ENCODE measurements at places on chromosomes 4 and X. TPM values are rescaled to one million over a fixed set of nuclear protein-coding genes. Genes with fewer than 3 reads are reported as not detected.

The PDGFRA gene
- total RNA-seq, result 1.2 TPM

The WDR17 gene
- total RNA-seq, result under 0.01 TPM

The AADAT gene
- 1.6 TPM for total RNA-seq

The CXorf65 gene
- total RNA-seq, result not detected

The GPR78 gene
- not detected for total RNA-seq

The PDLIM3 gene
- total RNA-seq, result 42.5 TPM

The AGTR2 gene
- total RNA-seq, result not detected

The SERPINA7 gene
- total RNA-seq, result not detected

The SLC16A2 gene
- 2.0 TPM for total RNA-seq

The SCML2 gene
- total RNA-seq, result 1.4 TPM

The SPANXA1 gene
- not detected for total RNA-seq

The FAM50A gene
- 44.1 TPM for total RNA-seq

The MTNR1A gene
- total RNA-seq, result not detected

The FMR1 gene
- total RNA-seq, result 19.9 TPM

The TCEAL2 gene
- total RNA-seq, result not detected

The DGAT2L6 gene
- not detected for total RNA-seq

The AREG gene
- total RNA-seq, result 0.29 TPM

Data from vein endothelial cell (primary cell).